CD4-positive, alpha-beta T cell (primary cell): ENCODE measurements at places on chromosomes 3 and 15. TPM values are rescaled to one million over a fixed set of nuclear protein-coding genes. Genes with fewer than 3 reads are reported as not detected.

- H3K27me3 ChIP-seq: no peaks in the 10 kb centered on the region
- H3K4me1 ChIP-seq: no peaks in the 10 kb centered on the region
- no peak for DNase-seq
- no peak overlapping the region for H3K4me3 ChIP-seq
These were observed 111.0 kb downstream of the ERC2 start for GRCh38 chr3:56357266-56357665.

DNA sequence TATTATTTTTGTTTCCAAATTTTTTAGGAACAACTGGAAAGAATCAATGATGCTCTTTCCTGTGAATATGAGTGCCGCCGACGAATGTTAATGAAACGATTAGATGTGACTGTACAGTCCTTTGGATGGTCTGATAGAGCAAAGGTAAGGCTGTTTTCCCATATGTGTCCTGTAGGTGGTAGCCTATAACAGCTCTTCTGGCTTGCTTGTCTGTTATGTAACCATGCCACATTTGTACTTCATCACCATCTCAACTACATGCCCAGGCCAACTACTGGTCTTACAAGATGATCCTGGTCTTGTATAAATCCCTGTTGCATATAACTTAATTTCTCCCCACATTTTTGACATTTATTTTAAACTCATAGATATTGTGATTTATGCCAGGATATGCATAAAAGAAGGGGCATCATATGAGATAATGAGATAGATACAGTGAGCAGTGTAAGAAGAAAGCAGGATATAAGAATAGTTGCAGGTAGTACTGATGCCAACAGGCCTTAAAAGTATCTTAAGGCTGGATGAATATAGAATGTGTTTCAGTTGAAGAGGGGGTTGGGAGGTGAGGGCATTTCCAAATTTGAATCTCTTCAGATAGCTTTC is 20.3 kb downstream of the FAM98B start:
- H3K4me1 ChIP-seq: no peaks in the 10 kb centered on the region
- H3K27me3 ChIP-seq: no peaks in the 10 kb centered on the region
- DNase-seq: peak; percentile 10
- H3K4me3 ChIP-seq: no peak overlapping the region
- H3K36me3 ChIP-seq: peaks cover 51% of the 10 kb centered on the region

GRCh38 chr3:30012941-30013543 is 593.4 kb upstream of the TGFBR2 start:
- no peak overlapping the region for H3K4me3 ChIP-seq
- no peaks in the 10 kb centered on the region for H3K36me3 ChIP-seq
- H3K4me1 ChIP-seq: no peaks in the 10 kb centered on the region
- DNase-seq: peak; percentile 67
- no peak overlapping the region for H3K27ac ChIP-seq

GRCh38 chr3:185737020-185737419 is 87.8 kb downstream of the IGF2BP2 start:
- H3K27ac ChIP-seq: no peak overlapping the region
- H3K4me3 ChIP-seq: no peak overlapping the region
- H3K36me3 ChIP-seq: no peaks in the 10 kb centered on the region
- H3K4me1 ChIP-seq: no peaks in the 10 kb centered on the region
- peaks cover 2% of the 10 kb centered on the region for H3K27me3 ChIP-seq

GRCh38 chr3:128499724-128500275 is 6.8 kb upstream of the GATA2 start:
- peaks cover 40% of the 10 kb centered on the region for H3K27me3 ChIP-seq
- DNase-seq: no peak
- H3K36me3 ChIP-seq: no peaks in the 10 kb centered on the region
- H3K4me3 ChIP-seq: no peak overlapping the region
- peaks cover 9% of the 10 kb centered on the region for H3K4me1 ChIP-seq

- H3K4me3 ChIP-seq: no peak overlapping the region
- H3K36me3 ChIP-seq: no peaks in the 10 kb centered on the region
- H3K27me3 ChIP-seq: no peaks in the 10 kb centered on the region
These were observed 101.1 kb downstream of the CMSS1 start for GRCh38 chr3:99918715-99919114.

- H3K27me3 ChIP-seq: no peaks in the 10 kb centered on the region
- H3K4me3 ChIP-seq: no peak overlapping the region
- H3K27ac ChIP-seq: no peak overlapping the region
- no peak for DNase-seq
These were observed 21.9 kb downstream of the IL12A start for GRCh38 chr3:160010578-160010977.

- no peaks in the 10 kb centered on the region for H3K36me3 ChIP-seq
- H3K27me3 ChIP-seq: no peaks in the 10 kb centered on the region
- no peak for DNase-seq
- H3K4me1 ChIP-seq: peaks cover 5% of the 10 kb centered on the region
- no peak overlapping the region for H3K27ac ChIP-seq
These were observed 170.7 kb downstream of the SV2B start for GRCh38 chr15:91270747-91271146.

GRCh38 chr3:58025837-58026569 is 17.8 kb downstream of the FLNB start:
- H3K36me3 ChIP-seq: no peaks in the 10 kb centered on the region
- no peak overlapping the region for H3K27ac ChIP-seq
- no peak for DNase-seq
- H3K4me3 ChIP-seq: no peak overlapping the region
- H3K4me1 ChIP-seq: peaks cover 15% of the 10 kb centered on the region
- H3K27me3 ChIP-seq: no peaks in the 10 kb centered on the region

GRCh38 chr15:39493424-39494067 is 87.3 kb upstream of the THBS1 start:
- H3K4me3 ChIP-seq: no peak overlapping the region
- no peak overlapping the region for H3K27ac ChIP-seq
- no peaks in the 10 kb centered on the region for H3K27me3 ChIP-seq
- no peaks in the 10 kb centered on the region for H3K36me3 ChIP-seq
- no peaks in the 10 kb centered on the region for H3K4me1 ChIP-seq

GRCh38 chr3:120093911-120094775 is at the start of gene GSK3B:
GSK3B (minus strand) TSS chr3:120094447; CDS start chr3:120093434, 1,013 bp downstream.
- DNase-seq: peak; percentile 98
- H3K4me3 ChIP-seq: peak within 1 kb of the TSS; percentile 97
- peaks cover 20% of the 10 kb centered on the region for H3K4me1 ChIP-seq
- H3K36me3 ChIP-seq: no peaks in the 10 kb centered on the region

DNA sequence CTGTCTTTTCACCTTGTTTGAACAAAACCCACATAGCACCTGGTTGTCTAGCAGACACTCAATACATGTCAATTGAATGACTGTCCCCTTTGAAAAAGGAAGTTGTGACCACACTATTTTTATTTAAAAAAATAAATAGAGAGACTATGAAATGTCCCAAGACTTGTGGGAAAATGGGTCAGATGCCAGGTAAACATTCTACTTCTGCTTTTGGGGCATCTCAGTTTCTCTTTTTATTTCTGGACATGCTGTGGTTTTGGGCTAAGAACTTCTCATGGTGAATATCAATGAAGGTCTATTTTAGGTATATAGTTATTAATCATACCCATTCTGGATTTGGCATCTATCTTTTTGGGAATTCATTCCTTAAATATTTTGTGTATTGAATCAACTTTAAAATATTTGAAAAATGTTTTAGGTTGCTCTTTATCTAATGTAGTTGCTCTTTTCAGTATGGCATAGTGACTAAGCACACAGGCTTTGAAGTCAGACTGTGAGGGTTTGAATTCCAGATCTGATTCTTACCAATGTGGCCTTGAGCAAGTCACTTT is 4.4 kb downstream of the TMEM45A start:
- H3K4me1 ChIP-seq: peaks cover 9% of the 10 kb centered on the region
- H3K36me3 ChIP-seq: no peaks in the 10 kb centered on the region
- no peak for DNase-seq
- peaks cover 6% of the 10 kb centered on the region for H3K27me3 ChIP-seq

DNA sequence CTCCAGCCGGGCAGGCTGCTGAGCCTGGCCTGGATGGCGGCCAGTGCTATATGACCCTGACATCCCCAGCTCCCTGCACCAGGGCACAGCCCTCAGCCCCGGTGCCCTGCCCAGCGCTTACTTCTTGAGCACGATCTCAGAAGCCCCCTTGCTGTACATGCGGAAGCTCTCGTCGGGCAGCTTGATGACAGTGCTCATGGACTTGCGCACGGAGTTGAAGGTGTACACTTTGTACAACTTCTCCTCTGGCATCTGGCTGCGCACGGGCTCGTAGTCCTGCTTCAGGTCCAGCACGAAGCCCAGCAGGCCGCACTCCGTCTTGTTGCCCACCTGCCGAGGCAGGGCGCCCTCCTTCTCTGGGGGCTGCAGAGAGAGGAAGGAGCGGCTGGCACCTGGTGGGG is 38.8 kb upstream of the SEC13 start:
- no peaks in the 10 kb centered on the region for H3K36me3 ChIP-seq
- H3K4me3 ChIP-seq: no peak overlapping the region
- H3K27me3 ChIP-seq: peaks cover 3% of the 10 kb centered on the region
- peaks cover under 1% of the 10 kb centered on the region for H3K4me1 ChIP-seq
- no peak for DNase-seq
- no peak overlapping the region for H3K27ac ChIP-seq

DNA sequence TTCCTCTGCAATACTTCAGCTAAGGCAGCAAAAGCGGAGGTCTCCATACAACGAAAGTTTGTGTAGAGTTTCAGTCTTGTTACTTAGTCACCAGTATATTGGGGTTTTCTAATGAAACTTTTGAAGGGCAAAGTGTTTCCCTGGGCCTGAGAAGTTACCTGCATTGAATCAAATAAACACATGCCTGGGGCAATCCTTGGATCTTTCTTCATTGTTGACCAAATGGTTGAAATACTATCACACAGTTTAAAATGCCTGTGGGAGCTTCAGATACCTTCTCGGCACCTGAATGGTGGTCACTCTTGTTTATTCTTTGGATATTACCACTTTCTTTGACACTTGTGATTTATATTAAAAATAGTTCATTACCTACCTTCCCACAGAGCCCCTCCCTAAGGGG is 988 bp upstream of the CHSY1 start:
- H3K4me1 ChIP-seq: peaks cover 18% of the 10 kb centered on the region
- DNase-seq: no peak

DNA sequence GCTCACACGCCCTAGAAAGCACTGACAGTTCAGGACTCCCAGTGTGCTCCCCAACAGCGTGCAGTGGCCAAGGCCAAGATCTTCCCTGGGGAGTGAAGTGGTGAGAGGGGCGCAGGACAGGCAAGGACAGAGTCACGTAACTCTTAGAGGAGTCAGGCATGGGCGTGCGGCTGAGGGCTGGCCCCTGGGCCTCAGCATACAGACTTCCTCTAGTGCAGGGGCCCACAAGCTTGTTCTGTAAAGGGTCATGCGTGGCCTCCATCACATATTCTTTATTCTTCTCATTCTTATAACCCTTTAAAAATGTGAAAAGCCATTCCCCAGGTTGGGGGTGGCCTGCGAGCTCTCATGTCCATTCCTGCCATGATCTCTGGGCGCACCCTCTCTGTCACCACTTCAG is 25.2 kb downstream of the TMEM43 start:
- no peak overlapping the region for H3K27ac ChIP-seq
- no peak overlapping the region for H3K4me3 ChIP-seq
- no peaks in the 10 kb centered on the region for H3K27me3 ChIP-seq
- DNase-seq: no peak
- peaks cover 89% of the 10 kb centered on the region for H3K36me3 ChIP-seq

DNA sequence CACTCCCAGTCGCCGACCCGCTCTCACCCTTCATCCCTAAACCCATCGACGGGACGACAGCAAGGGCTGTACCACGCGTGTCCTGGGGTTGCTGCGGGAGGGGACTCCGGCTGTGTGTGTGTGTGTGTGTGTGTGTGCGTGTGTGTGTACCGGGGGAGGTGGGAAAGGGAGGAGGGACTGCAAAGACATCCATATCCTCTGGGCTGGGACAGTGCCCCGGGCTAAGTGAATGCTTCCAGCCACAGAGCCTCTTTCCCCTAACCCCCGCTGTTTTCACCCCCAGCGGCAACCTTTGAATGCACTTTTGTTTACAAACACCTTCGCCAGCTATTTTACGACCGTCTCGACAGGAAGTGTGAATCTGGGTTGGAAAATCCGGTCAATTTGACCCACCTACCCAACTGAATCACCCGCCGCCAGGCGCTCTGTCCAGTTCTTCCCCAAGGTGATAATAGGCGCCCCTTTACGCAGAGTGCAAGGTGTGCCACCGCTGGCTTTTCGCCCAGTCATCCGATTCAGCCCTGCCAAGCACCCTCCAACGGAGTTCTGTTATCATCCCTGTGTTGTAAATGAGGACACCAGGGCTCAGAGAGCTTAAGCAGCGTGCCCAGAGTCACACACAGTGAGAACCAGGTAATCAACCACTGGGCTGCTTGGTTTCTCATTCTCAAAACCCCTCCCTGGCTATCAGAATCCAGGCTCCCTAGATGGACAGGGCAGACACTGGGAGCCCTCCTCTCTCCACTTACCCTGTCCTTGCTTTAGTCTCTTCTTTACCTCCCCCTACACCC is 739 bp upstream of the AMOTL2 start:
- H3K4me1 ChIP-seq: peaks cover 18% of the 10 kb centered on the region
- H3K27me3 ChIP-seq: peaks cover 22% of the 10 kb centered on the region
- H3K27ac ChIP-seq: no peak overlapping the region

DNA sequence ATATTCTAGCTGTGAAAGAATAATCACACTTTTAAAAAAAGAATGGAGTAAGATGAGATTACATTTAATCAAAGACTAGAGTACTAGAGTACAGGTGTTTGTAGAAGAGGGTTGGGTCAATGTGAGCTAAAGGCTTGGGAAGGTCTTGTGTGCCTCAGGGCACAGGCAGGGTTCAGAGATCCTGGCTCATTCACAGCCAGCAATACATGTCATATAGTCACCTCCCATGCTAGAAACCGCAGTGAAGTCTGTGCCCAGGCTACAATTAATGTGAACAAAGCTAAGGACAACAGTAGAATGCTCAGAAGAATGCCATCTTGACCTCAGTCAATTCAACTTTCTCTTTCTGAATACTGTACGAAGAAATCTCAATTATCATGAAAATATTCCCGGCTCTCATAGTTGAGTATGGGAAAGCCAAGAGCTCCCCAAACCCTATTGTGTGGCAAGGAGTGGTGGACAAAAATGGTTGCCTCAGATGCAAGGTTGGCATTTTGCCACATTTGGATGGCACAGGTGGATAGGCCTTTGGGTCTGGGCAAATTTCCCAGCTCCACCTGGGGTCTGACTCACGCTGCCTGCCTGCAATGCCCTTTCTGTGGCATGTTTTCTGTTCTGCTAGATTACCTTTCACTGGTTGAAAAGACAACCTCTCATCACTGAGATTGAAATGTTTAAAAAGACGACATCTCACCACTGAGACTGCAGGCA is 70.2 kb downstream of the NMD3 start:
- H3K27me3 ChIP-seq: no peaks in the 10 kb centered on the region
- H3K4me1 ChIP-seq: no peaks in the 10 kb centered on the region
- H3K4me3 ChIP-seq: no peak overlapping the region
- H3K36me3 ChIP-seq: no peaks in the 10 kb centered on the region
- H3K27ac ChIP-seq: no peak overlapping the region

CFAP161 gene
- not detected for total RNA-seq

FILIP1L gene
- 0.28 TPM for total RNA-seq

IL5RA gene
- total RNA-seq: 0.99 TPM

OR5K2 gene
- not detected for total RNA-seq

PAK2 gene
- 41.7 TPM for total RNA-seq

RBPMS2 gene
- not detected for total RNA-seq

SMCO1 gene
- not detected for total RNA-seq

ARPC4 gene
- total RNA-seq: 91.3 TPM

SCN11A gene
- total RNA-seq: 0.08 TPM
